ENCODE measurements at places on chromosomes 16 and 17.

GRCh38 chr16:71255721-71256120 lies 25.2 kb upstream of the HYDIN start:
- DNase-seq = no peak

GRCh38 chr16:11202260-11203091 lies 53.5 kb downstream of the SOCS1 start:
- no peak for DNase-seq

DNA sequence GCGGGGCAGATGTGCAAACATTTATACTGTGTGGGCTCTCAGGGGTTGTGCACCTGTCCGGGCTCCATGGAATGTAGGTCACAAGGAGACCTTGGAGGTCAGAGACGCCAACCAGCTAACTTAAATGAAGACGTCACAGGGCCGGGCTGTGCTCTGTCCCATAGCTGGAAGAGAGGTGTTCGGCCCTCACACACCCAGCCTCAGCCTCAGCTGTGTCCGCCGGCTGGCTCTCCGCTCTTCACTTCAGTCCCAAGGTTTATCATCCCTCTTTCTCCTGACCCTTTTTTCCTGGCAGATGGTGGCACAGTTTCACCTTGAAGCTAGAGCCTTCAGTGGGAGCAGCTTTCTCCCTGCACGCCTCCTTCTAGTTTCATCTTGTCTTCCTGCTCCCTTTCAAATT lies 6.0 kb upstream of the RBFOX3 start:
- no peak for DNase-seq

- DNase-seq = no peak
Measured at GRCh38 chr16:88345721-88346560, 36.8 kb upstream of the ZNF469 start.

DNA sequence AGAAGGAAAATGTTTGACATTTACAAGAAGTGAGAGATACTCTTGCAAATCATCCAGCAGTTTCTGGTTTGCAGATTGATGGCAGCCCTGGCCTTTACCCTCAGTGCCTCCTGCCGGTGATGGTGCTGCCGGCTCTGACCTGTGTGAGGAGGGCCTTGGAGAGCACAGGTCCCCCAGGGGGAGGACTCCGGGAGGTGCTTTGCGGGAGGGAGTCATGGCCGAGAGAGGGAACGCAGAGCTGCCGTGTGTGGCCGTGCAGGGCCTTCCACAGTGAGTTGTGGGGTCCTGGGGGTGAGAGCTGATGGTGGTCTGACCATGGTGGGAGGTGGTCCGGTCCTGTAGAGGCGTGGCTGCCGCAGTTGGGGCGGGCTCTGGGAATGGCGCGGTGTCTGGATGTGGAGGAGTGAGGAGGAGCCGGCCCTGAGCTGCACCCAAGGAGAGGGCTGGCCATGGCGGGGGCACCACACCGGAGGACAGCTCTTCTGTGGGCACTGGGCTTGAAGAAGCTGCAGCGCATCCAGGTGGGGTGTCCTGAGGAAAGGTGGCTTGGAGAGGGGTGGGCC lies 28.0 kb upstream of the ZNF750 start:
- DNase-seq = no peak

GRCh38 chr17:64460955-64461354 lies 12.0 kb downstream of the MILR1 start:
- no peak for DNase-seq

DNA sequence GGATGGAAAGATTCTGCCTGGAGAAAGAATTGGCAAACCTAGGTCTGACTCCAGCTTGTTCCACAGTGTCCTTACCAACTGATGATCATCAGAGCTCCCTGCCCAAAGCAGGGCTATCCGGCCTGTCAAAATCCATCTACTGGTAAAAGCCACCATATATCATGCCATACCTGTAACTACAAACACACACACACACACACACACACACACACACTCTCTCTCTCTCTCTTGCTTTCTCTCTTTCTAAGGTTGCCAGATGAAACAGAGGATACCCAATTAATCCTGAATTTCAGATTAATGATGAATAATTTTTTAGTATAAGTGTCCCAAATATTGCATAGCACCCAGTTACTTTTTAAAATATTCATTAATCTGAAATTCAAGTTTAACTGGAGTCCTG lies 1.5 kb upstream of the MMP28 start:
- DNase-seq = no peak

GRCh38 chr16:84511831-84512230 lies 7.4 kb upstream of the MEAK7 start:
- no peak for DNase-seq

- DNase-seq = no peak
Measured at GRCh38 chr16:23959072-23959751, 123.4 kb downstream of the PRKCB start.

DNA sequence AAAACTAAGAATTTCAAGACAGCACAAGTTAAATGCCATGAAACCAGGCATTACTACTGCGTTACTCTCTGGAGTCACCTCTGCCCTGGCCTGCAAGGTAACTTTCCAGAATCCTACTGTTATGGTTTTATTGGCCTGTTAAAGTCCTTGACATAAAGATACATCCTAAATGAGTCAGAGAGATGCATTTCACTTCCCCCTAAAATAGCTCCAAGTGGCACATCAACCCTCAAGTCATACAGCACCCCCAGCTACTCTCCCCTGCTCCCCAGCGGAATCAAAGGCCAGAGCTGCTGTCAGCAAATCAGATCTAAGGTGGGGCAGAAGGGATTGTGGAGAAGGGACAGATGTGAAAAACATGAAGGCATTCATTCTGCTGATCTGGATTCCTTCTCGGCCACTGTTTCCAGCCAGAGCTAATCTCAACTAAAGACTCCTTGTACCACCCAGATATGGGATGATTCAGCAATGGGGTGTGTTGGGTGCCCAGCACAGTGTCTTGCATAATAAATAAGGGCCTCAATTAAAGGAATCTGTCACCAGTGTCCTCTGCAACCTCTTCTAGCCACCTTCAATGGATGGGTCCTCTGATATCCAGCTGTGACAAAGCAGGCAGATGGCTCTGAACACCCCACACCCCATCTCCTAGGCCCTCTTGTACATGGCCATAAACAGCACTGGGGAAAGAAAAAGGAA lies 8.5 kb upstream of the CCL1 start:
- DNase-seq = no peak

- DNase-seq = no peak
Measured at GRCh38 chr16:83680980-83681379, 126.8 kb upstream of the HSBP1 start.

GRCh38 chr16:21590796-21591195 lies 8.6 kb upstream of the METTL9 start:
- DNase-seq = no peak

- no peak for DNase-seq
Measured at GRCh38 chr16:54397190-54397835, 110.7 kb upstream of the IRX3 start.

- no peak for DNase-seq
Measured at GRCh38 chr16:88448461-88449266, 4.4 kb upstream of the ZFPM1 start.

GRCh38 chr17:29667969-29668368 lies 45.3 kb upstream of the CORO6 start:
- DNase-seq = no peak

DNA sequence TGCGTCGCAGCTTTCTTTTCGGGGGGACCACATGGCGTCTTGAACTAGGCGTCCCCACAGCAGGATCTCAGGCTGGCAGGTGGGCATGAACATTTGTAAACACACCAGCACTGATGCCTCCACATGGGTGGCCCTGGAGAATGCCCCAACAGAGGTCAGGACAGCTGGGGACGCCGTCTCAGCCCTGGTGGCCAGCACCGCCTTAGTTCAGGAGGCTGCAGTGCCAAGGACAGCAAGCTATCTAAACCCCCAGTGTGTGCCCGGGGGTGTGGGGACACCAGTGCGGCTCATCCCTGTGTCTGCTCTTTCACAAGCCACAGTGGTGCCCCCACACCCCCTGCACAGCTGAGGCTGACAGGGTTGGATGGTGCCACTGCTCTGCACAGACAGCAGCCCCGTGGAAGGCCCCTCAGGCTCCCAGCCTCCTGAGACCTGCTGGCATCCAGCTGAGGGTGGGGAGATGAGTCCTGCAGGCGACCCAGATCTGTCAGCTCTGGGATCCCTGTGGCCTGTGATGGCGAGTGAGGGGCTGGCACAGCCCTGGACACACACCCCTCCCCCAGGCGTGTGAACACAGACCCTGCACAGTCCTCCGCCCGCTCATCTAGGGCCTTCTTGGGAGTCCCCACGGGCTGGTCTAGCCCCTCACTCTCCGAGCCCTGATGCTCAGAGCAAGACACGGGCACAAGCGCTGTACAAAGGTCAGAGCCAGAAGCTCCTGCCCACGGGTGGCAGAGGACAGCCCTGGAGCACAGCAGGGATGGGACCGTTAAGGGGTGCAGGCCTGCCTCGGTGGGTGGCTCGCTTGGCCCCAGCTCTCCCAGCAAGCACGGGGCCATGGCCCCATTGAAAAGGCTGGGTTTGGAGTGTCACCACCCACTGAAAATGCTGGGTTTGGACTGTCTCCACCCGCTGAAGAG lies 10.7 kb downstream of the FSCN2 start:
- no peak for DNase-seq

- no peak for DNase-seq
Measured at GRCh38 chr16:12853972-12854371, 47.4 kb upstream of the SHISA9 start.

DNA sequence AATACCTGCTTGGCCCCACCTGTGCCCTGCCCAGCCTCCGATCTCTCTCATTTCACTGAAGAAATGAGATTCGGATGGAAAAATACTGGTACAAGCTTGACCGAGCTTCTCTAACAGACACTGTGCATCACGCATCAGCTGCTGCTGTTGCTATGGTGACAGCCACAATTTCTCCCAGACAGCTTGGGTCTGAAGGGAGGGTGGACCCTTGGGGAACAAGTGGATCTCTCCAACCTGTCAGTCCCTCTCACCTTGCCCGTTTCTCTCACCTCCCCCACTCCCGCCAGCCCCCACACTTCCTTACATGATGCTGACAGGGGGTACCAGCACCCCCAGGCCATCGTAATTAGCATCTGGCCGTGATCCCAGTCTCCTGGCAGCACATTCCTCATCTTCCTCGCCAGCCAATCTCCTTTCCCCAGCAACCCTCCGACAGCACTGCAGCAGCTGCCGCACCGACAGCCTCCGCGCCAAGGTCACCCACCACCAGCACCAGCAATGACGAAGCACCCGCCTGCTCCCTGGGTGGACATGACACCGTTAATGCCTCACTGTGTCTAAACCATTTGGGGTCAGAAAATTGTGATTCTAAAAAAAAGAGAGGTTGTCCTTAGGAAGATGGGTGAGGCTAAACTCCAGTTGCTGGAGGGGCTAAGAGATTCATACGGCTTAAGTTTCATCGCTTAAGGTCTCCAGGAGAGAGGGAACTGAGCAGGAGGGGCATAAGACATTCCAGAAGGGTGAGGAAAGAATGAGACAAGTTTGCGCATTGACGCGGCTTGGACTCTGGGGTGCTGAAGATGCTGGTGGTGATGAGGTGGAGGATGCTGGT lies 58.6 kb upstream of the TNRC6A start:
- no peak for DNase-seq

DNA sequence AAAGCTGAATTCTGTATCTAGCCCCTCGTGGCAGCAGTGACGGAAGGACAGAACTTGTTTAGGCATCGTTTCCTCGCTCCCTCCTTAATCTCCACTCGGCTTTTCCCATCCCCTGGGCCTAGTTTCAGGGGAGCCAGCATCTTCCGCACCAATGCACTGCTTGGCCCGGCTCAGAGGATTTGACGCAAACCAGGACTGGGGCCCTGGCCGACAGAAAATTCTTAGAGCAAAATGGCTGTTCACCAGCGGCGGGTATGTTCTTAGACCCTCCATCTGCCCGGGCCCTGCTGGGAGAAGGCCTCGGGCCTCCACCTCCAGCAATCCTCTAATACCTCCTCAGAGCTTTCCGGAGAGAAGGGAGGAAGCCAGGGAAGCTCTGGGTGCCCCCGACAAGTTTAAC lies 54.6 kb downstream of the TBC1D16 start:
- no peak for DNase-seq

GRCh38 chr17:70891306-70891705 lies 722.0 kb downstream of the KCNJ2 start:
- DNase-seq = no peak

- no peak for DNase-seq
Measured at GRCh38 chr16:7731141-7731540, 398.5 kb downstream of the RBFOX1 start.

DNA sequence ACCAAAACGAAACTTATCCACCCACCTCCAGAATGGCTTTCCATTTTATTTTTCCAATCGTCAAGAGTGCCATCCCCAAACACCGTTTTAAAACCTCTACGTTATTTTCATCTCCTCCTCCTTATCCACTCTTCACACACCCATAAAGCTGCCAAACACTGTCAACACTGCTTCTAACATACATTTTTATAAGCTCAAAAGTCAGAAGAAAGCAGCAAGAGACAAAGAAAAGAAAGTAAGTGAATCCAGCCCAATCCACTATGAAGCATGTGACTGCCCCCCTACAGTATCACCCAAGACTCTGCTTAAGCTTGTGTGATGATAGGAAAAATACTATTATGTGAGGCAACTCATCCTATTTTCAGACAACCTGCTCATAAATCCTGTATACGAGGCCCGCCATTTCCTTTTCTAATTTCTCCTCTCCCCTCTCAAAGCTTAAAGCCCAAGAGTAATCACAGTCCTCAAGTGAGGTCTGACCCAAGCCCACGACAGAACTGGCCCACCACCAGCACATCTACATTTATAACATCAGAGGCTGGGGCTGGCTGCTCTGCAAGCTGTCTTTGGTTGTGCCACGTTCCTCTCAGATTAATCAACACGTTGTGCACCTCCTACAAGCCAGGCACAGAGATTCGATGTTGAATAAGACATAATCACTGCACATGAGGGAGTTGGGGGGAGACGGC lies 16.3 kb downstream of the USP31 start:
- no peak for DNase-seq

- no peak for DNase-seq
Measured at GRCh38 chr16:70769761-70770160, 31.2 kb downstream of the VAC14 start.

- DNase-seq = no peak
Measured at GRCh38 chr17:38702916-38703741, 1.9 kb upstream of the MLLT6 start.

DNA sequence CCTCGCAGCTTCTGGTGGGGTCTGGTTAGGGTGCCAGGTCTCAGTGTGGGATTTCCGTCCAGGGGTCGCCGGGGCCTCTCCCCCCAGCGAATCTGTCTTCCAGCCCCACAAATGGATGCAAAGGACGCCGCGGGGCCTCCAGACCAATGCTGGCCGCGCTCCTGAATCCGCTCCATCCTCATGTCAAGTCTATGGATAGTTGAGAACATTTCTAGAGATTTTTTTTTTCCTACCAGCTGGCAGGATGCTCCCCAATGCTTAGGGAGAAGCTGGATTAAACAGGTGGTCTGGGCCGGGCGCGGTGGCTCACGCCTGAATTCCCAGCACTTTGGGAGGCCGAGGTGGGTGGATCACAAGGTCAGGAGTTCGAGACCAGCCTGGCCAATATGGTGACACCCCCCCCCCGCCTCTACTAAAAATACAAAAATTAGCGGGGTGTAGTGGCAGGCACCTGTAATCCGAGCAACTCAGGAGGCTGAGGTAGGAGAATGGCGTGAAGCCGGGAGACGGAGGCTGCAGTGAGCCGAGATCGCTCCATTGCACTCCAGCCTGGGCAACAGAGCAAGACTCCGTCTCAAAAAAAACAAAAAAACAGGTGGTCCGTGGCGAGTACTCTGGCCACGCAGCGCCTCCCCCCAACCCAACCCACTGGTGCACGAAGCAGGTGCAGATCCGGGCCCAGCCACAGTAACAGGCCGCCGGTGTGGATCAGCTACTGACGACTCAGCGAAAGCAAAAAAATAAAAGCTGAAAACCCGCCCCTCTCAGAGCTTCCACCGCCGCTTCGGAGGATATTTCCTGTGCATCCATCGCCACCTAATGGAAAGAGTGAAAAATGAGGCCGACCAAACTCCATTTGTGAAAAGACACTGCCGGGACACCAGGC lies 1.1 kb upstream of the NXN start:
- peak; percentile 87 for DNase-seq

GRCh38 chr17:39652587-39653315 lies 12.4 kb upstream of the TCAP start:
- DNase-seq = no peak
